ENCODE measurements at places on chromosomes 4 and X. TPM values are rescaled to one million over a fixed set of nuclear protein-coding genes. Genes with fewer than 3 reads are reported as not detected.

- no peak for DNase-seq
These were observed 26.0 kb downstream of the C4orf17 start for GRCh38 chr4:99536848-99537247.

GRCh38 chr4:162323919-162324318 lies 160.1 kb upstream of the FSTL5 start:
- DNase-seq, result no peak

GRCh38 chr4:31784558-31784957 lies 1064.4 kb downstream of the PCDH7 start:
- DNase-seq, result no peak

Gene SEC24D
- polyA plus RNA-seq, result 44.1 TPM

Gene TAF7L
- not detected for polyA plus RNA-seq

GRCh38 chr4:150518559-150518958 lies 63.4 kb upstream of the MAB21L2 start:
- DNase-seq, result no peak

Gene TLR7
- 0.02 TPM for polyA plus RNA-seq

DNA sequence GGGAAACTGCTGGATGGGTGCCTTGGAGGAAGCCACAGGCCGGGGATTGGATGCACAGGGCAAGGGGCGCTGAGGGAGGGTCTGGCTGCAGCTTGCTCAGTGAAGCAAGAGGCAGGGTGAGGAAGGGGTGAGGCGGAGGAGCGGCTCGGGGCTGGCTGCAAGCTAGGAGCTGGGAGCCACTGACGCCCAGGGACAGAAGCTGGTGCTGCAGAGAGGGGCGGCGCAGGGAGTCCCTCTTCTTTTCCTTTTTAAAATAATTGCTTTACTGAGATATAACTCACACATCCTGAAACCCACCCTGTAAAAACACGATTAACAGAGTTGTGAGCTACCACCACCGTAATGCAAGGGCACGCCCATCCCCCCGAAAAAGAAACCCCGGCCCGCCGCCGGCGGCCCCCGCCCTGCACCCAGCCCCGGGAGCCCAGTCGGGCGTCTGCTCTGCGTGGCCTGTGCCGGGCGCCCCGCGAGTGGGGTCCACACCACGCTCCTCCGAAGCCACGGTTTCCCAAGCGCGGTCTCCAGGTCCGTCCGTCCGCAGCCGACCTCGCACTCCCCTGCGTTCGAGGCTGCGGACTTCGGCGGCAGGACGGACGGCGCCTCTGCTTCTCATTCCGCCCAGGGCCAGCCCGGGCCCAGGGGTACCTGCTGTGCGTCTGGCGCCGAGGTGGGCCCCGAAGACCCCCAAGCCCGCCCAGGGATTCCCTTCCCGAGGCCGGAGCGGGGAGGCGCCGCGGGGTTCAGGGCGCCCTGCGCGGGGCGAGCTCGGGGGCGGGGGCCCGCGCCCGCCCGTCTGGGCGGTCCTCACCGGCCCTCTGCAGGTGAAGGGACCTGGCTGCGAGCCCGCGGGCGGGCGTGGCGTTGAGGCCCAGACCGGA lies 866 bp upstream of the UVSSA start:
- no peak for DNase-seq

GRCh38 chr4:8188085-8188484 lies 11.0 kb upstream of the SH3TC1 start:
- no peak for DNase-seq

DNA sequence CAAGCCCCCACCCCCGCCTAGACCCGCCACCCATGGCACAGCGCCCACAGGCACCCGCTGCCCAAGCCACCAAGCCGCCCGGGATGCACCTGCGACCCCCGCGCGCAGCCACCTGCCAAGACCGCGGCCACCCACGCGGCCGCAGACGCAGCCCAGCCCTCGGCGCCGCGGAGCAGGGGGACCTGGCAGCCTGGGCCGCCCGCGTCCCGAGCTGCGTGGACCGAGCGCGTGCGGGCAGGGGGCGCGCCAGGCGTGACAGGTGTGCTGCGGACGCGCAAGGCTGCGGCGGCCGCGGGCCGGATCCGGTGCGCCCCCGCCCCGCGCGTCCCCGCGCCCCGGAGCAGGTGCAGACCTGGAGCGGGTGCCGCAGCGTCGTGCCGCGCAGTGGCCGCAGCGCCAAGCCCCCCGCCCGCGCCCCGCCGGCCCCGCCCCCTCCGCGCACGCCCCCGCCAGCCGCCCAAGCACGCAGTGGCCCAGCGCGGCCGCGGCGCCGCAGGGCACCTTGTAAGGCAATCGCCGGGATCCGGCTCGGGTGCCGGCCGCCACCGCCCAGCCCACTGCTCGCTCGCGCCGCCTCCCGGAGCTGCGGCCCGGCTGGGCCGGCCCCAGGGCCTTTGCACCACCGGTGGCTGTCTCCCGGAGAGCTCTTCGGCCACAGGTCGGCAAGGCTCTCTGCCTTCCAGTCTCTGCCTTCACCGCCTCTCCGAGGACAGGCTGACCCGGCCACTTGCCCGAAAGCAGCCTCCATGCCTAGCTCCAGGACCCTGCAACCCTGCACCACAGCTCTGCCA lies at the start of gene PNCK:
Gene PNCK (minus strand): TSS at position 386 of the 791 bp plus-strand sequence. CDS start 737 bp downstream, outside the sequence.
- DNase-seq, result no peak

Gene SLAIN2
- polyA plus RNA-seq, result 8.2 TPM

Gene CXXC4
- 0.60 TPM for polyA plus RNA-seq

GRCh38 chrX:16610121-16610621 lies 39.8 kb upstream of the S100G start:
- no peak for DNase-seq

- DNase-seq, result no peak
These were observed 820 bp upstream of the MAB21L2 start for GRCh38 chr4:150581056-150581605.

Gene PLP1
- polyA plus RNA-seq, result 218 TPM

GRCh38 chr4:16031546-16032395 lies 52.1 kb downstream of the PROM1 start:
- no peak for DNase-seq

Gene RNF128
- 0.72 TPM for polyA plus RNA-seq

DNA sequence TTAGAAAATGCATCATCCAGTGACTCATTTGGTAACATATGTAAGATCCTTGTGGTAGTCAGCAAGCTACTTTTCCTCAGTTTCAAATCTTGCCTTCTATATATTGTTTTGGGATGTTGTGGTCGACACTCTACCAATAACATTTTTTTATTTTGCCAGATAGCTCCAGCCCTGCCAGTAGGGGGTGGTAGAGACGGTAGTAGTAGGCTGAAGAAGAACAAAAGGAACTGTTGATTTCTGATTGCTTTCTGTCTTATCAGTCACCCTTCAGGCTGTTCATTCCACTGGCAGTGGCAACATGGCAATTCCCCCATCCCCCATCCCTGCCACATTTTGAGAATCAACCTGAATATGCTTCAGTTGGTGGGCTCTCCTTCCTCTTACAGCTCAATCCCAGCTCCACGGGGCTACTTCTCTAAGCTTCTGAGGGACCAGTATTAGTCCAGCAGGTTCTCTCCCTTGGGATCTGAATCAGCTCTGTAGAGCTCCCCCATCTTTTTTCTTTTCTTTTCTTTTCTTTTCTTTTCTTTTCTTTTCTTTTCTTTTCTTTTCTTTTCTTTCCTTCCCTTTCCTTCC lies 171.5 kb upstream of the VEGFC start:
- no peak for DNase-seq

DNA sequence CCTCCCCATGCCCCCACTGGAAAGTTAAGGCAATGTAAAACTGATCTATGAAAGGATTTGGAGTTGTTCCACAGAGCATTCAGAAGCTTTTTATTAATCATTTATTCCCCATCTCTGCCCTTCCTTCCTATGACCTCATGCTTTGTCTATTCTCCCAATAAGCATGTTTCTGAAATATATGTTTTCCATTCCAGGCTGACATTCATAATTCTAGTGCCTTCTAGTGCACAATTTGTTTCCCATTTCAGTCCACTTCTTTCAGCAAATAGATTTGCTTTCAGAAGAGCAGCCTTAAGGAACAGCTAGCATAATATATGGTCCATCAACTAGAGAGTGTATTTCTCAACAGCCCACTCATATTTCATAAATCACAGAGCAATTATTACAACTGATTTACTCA lies 77.1 kb upstream of the ATXN3L start:
- DNase-seq, result no peak

GRCh38 chr4:99390055-99390454 lies 37.5 kb upstream of the ADH1C start:
- DNase-seq, result no peak

Gene DGKK
- polyA plus RNA-seq, result 4.9 TPM

- peak; percentile 80 for DNase-seq
These were observed 332.7 kb upstream of the IGFBP7 start for GRCh38 chr4:57442831-57443291.

GRCh38 chrX:120732461-120732860 lies 102.6 kb upstream of the C1GALT1C1 start:
- no peak for DNase-seq

- DNase-seq, result no peak
These were observed 1.7 kb downstream of the SEC31A start for GRCh38 chr4:82889287-82889686.

- no peak for DNase-seq
These were observed 527.0 kb downstream of the GRID2 start for GRCh38 chr4:92830771-92831170.

Gene XAGE1B
- polyA plus RNA-seq, result not detected

GRCh38 chr4:126778348-126778747 lies 854.4 kb upstream of the INTU start:
- no peak for DNase-seq

DNA sequence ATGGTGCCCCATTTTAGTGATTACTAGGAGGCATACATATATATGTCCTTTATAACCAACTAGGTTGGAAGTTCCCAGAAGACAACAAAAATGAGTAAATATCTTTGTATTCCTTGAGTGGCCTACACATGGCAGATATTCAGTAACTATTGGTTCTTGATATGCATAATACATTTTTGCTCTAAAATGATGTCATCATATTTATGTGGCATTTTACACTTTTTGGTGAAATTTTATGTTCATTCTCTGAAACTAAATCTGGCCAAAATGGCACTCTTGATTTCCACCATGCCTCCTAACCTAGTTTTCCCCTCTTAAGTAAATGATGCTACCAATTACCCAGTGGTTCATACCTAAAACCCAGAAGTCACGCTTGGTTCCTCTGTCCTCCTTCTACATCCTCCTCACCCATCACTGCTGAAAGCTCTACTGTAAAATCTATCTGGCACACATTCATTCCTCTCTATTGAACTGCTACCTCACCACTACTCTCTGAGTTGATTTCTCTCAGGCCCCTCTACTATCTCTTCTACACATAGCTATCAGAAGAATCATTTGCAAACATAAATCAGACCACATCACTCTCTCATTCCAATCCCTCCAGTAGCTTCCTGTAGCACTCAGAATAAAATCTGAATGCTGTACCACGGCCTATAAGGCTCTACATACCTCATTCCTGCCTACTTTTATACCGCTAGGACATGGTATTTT lies 13.4 kb downstream of the SLC10A7 start:
- no peak for DNase-seq

Gene FAM47A
- not detected for polyA plus RNA-seq

DNA sequence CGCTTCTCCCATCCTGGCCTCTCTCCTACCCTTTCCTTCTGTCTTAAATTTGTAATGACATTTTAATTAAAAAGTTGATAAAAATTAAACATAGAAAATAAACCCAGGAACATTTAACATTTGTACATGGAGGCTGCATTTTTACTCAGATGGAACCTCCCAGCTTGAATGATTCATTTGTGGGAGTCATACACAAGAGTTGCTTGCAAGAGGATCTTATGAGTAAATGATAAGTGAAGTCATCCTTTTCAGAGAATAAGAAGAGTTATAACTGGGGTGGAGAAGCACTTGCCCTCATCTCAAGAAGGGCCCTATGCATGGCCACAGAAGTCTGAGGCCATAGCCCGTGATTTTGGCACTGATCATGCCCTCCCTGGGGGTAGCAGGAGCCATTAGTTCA lies 482.9 kb upstream of the BOD1L1 start:
- no peak for DNase-seq

GRCh38 chr4:168685136-168685809 lies 188.4 kb downstream of the PALLD start:
- no peak for DNase-seq

DNA sequence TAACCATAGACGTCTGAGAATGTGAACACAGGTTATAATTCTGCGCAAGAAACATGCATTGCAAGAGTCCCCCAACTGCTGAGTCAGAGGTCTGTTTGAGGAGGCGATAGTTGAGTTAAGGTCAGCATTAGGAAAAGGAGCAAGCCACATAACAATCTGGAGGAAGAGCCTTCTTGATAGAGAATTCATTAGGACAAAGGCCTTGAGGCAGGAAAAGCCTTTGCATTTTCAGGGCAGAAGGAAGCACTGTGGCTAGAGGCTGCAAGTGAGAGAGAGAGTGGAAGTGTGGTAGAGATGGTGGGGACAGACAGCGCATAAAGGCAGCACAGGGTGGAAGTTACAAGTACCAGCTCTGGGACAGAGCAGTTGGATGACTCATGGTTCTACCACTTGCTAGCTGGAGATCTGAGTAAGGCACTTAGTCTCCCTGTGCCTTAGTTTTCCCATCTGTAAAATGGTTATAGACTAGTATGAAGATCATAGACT lies 125.8 kb upstream of the LNX1 start:
- no peak for DNase-seq

DNA sequence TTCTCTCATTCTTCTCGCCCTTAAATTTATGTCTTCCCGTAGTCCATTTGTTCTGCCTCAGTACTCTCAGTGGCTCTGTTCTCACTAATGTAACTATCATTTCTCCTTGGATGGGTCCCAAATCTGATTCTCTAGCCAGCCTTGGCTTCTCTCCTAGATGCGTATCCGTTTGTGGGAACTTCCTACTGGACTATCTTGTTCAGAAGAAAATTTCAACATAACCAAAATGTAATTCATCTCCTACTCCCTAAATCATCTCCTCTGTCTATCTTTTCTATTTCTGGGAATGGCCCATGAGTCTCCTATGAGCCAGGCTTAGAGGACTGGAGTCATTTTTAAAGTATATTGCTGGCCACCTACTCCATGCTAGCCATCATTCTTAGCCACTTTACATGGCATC lies 4.4 kb upstream of the C4orf36 start:
- DNase-seq, result no peak

DNA sequence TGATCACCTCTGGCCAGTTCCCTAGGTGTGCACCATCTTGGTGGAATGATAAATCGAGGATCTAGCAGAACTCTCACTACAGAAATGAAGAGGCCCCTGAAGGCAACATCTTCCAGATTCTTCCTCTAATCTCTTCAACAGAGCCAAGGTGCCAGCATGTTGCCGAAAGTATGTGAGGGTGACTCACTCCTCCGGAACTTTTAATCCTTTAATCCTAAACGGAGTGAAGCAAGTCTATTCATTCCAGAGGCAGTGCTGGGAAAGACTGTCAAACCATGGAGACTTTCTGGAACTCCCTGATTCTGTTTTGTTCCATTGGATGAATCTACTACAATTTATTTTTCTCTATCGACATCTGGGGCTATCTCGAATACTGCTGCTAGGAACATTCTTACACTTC lies 68.7 kb downstream of the SUPT20HL2 start:
- no peak for DNase-seq

GRCh38 chr4:43757147-43757546 lies 691.5 kb downstream of the KCTD8 start:
- peak; percentile 7 for DNase-seq

Gene MAGEC1
- not detected for polyA plus RNA-seq

- no peak for DNase-seq
These were observed 5.0 kb downstream of the GPC3 start for GRCh38 chrX:133980406-133980805.
